ENCODE measurements at places on chromosomes 12 and 14.

- H3K4me1 ChIP-seq, result no peaks in the 10 kb centered on the region
- no peaks in the 10 kb centered on the region for H3K27me3 ChIP-seq
- no peak overlapping the region for H3K4me3 ChIP-seq
- no peak for DNase-seq
These were observed 8.7 kb downstream of the CLEC7A start for GRCh38 chr12:10121278-10121677.

DNA sequence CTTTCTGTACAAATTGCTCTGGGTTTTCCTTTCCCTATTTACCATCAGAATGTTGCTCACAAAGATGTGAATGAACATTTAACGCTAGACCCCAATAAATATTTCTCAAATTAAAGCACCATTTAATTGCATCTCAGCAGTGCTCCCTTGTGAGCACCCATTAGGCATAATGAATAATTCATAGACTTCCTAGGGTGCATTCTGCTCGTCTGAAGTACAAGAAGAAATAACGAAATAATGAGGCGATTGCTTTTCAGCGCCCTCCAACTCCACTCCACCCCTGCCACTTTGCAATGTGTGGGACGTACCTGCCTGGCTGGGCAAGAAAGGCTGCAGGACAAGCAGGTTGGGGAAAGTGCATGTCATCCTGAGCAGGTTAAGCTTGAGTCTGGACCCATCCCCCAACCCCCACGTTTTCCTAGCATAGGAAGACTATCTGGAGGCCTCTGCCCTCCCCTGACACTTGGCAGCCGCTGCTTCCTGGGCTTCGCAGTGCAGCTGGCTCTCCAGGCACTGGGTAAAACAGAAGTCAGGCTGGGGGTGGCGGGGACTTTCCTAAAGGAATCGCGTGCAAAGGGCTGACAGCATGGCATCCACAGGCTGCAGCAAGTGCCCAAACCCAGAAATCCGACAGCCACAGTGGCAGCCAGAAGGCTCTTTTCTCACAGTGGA is 253.7 kb downstream of the DUSP6 start:
- no peaks in the 10 kb centered on the region for H3K27me3 ChIP-seq
- no peak overlapping the region for H3K27ac ChIP-seq
- peaks cover 4% of the 10 kb centered on the region for H3K4me1 ChIP-seq

- H3K27ac ChIP-seq, result no peak overlapping the region
- H3K4me3 ChIP-seq, result no peak overlapping the region
- peaks cover 2% of the 10 kb centered on the region for H3K4me1 ChIP-seq
- DNase-seq, result no peak
These were observed 23.2 kb downstream of the SLC15A4 start for GRCh38 chr12:128800606-128801005.

DNA sequence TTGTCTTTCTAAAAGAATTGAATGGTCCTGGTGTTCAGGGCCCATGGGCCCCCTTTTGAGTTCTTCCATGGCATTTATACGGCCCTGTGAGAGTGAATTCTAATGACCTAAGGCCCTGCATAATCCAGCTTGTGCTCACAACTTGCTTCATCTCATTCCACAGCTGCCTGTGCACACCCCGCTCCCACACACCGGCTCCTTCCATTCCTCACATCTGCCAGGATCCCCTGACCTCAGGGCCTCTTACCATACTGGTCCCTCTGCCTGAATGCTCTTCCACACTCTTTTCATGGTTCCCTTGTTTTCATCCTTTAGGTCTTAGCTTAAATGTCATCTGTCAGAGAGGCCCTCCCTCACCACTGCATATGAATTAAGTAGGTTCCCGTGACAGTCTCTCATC is 49.5 kb upstream of the EGLN3 start:
- H3K36me3 ChIP-seq, result no peaks in the 10 kb centered on the region
- H3K27me3 ChIP-seq, result no peaks in the 10 kb centered on the region
- no peaks in the 10 kb centered on the region for H3K4me1 ChIP-seq

- H3K36me3 ChIP-seq, result no peaks in the 10 kb centered on the region
- no peak overlapping the region for H3K4me3 ChIP-seq
- no peak for DNase-seq
- H3K4me1 ChIP-seq, result no peaks in the 10 kb centered on the region
- no peaks in the 10 kb centered on the region for H3K27me3 ChIP-seq
- no peak overlapping the region for H3K27ac ChIP-seq
These were observed 130.8 kb downstream of the CAPZA3 start for GRCh38 chr12:18868717-18869116.

GRCh38 chr12:12272869-12273268 is 6.0 kb upstream of the LRP6 start:
- H3K27ac ChIP-seq, result no peak overlapping the region
- no peaks in the 10 kb centered on the region for H3K36me3 ChIP-seq
- H3K27me3 ChIP-seq, result no peaks in the 10 kb centered on the region
- H3K4me3 ChIP-seq, result no peak overlapping the region
- DNase-seq, result no peak

- H3K27me3 ChIP-seq, result no peaks in the 10 kb centered on the region
- DNase-seq, result no peak
- H3K4me1 ChIP-seq, result peaks cover 2% of the 10 kb centered on the region
- H3K36me3 ChIP-seq, result no peaks in the 10 kb centered on the region
- no peak overlapping the region for H3K27ac ChIP-seq
These were observed 6.5 kb downstream of the GLRX5 start for GRCh38 chr14:95541346-95541745.

DNA sequence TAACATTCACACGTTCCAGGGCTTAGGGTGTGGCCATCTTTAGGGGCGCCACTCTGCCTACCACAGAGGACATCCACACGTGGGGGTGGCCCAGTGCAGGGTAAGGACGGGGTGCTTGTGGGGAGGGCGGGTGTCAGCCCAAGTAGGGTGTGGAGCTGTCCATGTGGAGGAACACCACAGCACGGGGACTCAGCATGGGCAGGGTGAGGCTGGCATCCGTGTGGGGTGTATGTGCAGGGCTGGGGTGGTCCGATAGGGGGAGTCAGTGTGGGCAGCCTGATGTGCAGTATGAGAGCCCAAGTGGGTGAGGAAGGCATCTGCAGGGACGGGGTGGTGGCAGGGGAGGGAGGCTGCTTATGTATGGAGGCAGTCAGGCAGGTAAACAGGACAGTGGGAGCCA is 17.7 kb downstream of the PSMC1 start:
- H3K4me3 ChIP-seq, result no peak overlapping the region
- no peak for DNase-seq
- H3K36me3 ChIP-seq, result peaks cover 56% of the 10 kb centered on the region

GRCh38 chr14:102691763-102692162 is 85.5 kb upstream of the TRAF3 start:
- H3K27me3 ChIP-seq, result no peaks in the 10 kb centered on the region
- DNase-seq, result no peak
- H3K4me3 ChIP-seq, result no peak overlapping the region
- H3K4me1 ChIP-seq, result peaks cover 3% of the 10 kb centered on the region
- H3K36me3 ChIP-seq, result no peaks in the 10 kb centered on the region
- no peak overlapping the region for H3K27ac ChIP-seq

GRCh38 chr12:93039062-93039461 is 110.0 kb upstream of the EEA1 start:
- H3K4me1 ChIP-seq, result no peaks in the 10 kb centered on the region
- no peaks in the 10 kb centered on the region for H3K36me3 ChIP-seq
- DNase-seq, result no peak
- H3K4me3 ChIP-seq, result no peak overlapping the region
- no peaks in the 10 kb centered on the region for H3K27me3 ChIP-seq

DNA sequence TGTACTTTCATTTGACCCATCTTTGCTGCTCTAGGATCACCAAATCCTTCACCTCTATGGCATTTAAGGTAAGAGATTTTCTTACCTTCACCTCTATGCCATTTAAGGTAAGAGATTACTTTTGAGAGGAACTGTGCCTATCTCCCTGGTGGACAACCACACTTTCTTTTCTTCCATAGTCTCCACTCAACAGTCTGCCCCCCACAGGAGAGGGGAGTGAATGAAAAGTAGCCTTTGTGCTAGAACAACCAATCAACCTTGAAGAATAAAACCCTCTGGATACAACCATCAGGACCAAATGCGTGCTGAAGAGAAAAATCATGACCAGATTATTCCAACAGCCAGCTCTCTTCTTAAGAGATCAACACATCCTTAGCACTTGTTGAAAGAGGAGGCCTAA is 258.6 kb upstream of the TMPO start:
- no peaks in the 10 kb centered on the region for H3K36me3 ChIP-seq
- H3K27ac ChIP-seq, result no peak overlapping the region
- no peaks in the 10 kb centered on the region for H3K27me3 ChIP-seq
- H3K4me1 ChIP-seq, result no peaks in the 10 kb centered on the region

DNA sequence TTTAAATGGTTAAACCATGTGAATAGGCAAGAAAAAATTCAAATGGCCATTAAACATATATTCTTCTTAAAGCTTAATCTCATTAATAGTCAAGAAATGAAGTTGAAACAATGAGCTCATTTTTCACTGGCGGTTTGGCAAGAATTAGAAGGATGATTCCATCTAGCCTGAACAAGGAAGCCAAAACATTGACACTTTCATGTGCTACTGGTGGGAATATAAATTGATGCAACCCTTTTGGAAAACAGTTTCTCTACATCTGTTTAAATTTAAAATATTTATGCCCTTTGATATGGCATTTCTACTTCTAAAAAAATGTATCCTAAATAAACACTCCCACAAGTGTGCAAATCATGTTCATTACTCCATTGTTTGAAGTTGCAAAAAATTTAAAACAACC is 174.7 kb upstream of the HIF1A start:
- no peak for DNase-seq
- H3K4me3 ChIP-seq, result no peak overlapping the region
- peaks cover 18% of the 10 kb centered on the region for H3K4me1 ChIP-seq
- no peaks in the 10 kb centered on the region for H3K36me3 ChIP-seq
- no peak overlapping the region for H3K27ac ChIP-seq

DNA sequence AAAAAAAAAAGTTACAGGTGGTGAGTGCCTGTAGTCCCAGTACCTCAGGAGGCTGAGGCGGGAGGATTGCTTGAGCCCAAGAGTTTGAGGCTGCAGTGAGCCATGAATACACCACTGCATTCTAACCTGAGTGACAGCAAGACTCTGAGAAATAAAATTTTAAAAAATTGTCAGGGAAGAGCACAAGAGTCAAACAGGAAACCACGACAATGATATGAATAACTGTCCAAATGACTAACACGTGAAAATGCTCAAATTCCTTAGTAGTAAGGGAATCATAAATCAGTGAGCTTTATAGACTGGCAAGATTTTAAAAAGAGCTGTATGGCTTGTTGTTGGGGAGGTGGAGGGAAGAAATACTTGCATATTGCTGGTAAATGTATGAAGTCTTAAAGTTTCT is 12.9 kb upstream of the ASPG start:
- H3K27me3 ChIP-seq, result no peaks in the 10 kb centered on the region
- no peak overlapping the region for H3K4me3 ChIP-seq
- no peaks in the 10 kb centered on the region for H3K36me3 ChIP-seq
- H3K27ac ChIP-seq, result no peak overlapping the region
